Skeletal muscle cell (primary cell): ENCODE measurements at places on chromosomes 2 and 18.

DNA sequence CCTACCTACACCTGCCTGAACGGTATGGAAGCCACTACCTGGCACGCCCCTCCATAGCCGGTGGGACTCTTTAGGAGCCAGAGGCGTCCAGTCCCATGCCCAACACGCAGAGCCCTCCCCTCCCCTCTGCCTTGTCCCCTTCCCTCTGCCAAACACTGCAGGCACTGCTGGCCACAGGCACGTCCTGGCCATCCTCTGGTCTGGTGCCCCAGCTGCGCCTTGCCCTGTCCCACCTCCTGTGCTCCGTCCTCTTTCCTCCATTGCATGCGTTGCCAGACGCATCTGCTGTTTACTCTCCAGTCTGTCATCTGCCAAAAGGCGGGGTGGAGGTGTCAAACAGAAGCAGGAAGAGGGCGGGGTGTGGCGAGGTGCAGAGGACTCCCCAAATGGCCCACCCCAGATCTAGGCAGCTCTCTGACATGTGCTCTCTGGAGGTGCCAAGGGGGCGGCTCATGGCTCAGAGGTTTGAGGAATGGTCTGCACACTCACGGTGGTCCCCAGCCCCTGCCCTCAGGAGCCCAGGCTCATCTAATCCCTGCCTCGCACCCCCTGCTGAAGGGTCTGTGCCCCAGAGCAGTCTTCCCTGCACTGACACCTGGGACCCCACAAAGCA, 45.1 kb downstream of the HS6ST1 start:
- DNase-seq = no peak

- no peak for DNase-seq
These were observed 28.8 kb upstream of the SLC3A1 start for GRCh38 chr2:44246436-44246835.

DNA sequence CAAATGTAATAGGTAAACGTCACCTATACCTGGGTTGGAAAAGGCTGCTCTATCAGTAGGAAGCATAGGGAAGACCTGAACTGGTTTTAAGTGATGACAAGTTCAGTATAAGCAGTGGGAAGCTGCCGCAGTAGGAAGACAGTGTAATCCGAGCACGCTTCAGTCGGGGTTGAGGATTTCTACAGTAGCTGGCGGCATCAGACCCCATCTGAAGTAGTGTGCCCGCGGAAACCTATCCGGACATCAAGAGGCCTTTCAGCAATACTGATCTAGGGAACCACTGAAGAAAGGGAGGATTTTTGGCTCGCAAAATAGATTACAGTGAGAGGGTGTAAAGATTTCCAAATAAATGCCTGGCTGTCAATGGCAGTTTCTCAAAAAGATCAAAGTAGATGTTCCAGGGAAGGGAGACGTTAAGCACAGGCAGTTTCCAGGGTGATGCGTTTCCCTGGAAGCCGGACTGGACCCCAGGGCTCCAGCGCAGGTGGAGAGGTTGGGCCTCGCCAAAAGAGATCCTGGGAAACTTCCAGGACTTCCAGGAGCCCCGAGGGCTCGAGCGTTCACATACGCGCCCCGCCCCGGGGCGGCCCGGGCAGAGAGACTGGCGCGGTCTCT, 5.3 kb downstream of the LOXL3 start:
- DNase-seq = no peak

DNA sequence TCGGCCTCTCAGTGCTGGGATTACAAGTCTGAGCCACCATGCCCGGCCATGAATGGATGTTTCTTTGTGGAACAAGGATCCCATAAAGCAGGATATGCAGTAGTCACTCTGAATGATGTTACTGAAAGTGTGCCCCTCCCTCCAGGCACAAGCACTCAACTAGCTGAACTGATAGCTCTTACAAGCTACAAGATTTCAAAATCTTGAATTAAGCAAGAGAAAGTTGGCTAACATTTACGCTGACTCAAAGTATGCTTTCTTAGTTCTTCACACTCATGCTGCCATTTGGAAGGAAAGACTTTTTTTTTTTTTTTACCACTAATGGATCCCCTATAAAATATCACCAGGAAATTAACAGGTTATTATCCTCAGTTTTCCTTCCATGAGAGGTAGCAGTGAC, 549.0 kb upstream of the PKDCC start:
- no peak for DNase-seq

DNA sequence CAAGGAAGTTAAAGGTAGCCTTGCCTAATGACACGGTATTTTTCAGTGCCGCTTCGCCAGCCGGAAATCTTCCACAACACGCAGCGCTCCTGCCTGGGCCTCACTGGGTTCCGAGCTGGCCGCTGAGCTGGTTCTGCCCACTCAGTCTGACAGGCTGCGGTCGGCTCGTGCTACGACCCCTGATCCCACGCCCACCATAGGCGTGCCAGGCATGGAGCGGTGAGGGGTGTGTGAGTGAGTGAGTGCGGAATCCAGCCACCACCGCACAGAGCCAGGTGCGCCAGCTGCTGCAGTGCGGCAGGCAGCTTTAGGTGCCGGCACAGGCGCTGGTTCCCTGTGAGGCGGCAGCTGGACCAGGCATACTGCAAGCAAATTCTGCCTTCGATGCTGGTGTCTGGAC, 407.9 kb downstream of the DCC start:
- DNase-seq = no peak

DNA sequence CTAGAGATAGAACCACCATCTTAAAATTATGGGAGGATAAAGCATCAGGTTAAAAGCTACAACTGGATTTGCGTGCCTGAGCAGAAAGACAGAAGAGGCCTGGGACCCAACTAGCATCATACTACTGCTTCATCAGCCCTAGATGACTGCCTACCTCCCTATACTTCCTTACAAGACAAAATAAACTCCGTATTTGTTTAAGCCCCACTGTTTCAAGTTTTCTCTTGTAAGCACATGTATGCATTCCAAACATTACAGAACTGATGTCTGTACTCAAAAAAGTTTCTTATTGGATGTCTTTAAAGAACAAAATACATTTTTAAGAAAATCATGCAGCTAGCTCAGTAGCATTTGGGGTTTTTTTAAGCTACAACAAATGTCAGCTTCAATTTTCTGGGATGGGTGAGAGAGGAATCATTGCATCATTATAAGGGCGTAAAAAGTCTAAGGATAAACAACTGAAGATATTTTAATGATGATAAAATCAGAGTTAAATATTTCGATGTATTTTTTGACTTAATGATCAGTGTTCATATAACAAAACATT, 213.1 kb downstream of the EXOC6B start:
- DNase-seq = no peak

DNA sequence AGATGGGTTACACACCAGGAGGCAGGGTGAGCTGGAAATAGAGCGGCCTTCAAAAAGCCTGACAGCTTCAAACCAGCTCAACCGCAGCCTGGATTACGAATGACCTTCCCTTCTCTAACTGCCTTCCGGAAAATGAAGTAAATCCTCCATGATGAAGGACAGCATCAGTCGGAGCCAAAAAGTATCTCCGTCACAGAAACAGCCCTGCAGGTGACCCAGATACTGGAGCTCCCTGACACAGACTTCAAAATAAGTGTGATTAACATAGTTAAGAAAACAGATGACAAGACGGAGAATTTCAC, 10.3 kb upstream of the CIB4 start:
- DNase-seq = no peak

DNA sequence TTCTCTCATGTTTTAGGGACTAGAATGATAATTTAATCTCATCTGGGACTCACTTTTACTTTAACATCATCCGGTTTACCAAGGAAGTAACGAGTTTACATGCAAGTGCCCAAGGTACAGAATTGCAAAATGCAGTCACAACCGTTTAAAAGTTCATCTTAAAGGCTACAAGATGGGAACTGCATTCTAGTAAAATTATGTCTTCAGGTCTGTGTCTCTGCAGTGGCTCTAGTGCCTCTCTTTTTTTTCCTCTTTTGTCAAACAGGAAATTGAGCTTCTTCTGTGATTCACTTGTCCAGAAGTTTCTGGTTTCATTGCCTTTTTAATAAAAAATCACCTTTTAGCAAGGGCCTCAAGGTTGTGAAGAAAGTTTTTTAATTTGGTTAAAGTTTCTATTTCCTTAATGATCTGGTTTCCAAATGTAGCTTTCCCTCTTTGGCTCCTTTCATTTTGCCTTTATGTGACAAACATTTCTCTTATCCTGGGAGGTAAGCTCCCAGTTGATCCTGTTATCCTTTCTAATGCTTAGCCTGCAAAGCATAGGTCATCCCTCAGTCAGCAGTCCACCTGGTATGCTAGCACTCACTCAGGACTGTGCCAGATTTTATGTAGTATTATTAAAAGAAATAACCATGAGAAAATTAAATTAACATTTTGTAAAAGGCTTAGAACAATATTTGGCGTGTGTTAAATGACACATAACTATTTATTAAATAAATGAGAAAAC, 2.4 kb downstream of the GLS start:
- DNase-seq = no peak

DNA sequence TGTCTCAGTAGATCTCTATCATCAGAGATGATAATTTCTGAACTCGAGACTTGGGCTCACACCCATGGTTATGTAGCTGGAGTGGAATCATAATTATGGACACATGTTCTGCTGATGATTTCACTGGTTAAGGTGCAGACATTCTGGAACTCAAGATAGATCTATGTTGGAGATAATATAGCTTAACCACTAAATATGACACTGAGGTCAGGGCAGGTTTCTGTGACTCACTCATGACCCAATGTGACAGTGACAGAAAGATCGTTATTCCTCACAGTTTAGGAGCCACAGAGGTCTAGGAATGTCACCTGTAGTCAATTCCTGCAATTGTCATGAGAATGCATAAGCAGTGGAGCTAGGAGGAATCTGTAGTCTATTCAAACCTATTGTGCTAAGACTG, 828.6 kb downstream of the TRIB2 start:
- DNase-seq = no peak

GRCh38 chr2:237715459-237715947, 83.1 kb upstream of the RBM44 start:
- no peak for DNase-seq

- DNase-seq = no peak
These were observed 34.7 kb downstream of the NOL10 start for GRCh38 chr2:10655074-10655473.

- no peak for DNase-seq
These were observed 527.4 kb downstream of the RNF144A start for GRCh38 chr2:7444626-7445025.

DNA sequence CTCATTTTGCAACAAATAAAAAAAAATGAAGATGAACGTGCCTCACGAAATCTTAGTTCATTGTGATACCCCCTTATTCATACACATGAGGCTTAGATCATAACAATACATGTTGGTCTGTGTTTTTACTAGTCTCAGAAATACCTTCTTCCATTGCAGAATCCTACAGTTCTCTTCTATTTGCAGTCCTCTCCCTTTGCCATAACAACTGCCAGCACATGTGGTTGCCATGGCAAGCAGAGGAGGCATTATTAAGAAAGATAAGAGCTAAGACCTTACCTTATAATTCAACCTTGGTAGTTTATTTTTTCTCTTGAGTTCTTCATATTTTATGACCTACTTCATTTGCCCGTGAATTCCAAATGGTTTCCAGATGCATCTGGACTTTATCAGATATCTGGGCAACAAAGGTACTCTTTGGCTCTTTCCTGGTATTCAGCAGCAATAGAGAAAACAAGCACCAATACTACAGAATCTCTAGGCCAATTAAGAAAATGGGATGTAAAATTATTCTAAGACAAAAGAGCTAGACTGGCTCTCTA, 524.0 kb downstream of the CMPK2 start:
- DNase-seq = no peak

- no peak for DNase-seq
These were observed 18.7 kb upstream of the FTCDNL1 start for GRCh38 chr2:199869653-199870052.

DNA sequence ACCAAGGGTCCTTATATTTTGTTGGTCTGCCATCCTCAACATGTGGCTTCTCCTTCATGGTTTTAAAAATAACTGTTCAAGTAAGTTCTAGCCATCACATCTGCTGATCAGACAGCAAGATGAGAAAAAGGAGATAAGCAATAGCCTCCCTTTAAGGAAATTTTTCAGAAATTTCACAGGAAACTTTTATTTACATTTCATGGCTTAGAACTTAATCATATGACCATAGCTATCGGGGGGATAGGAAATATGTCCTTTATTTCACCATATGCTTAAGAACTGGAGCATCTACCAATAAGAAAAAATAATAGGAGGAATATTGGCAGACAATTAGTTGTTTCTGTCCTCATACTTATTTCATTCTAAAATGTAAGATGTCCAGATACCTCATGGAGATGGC, 16.2 kb downstream of the ATF2 start:
- no peak for DNase-seq

DNA sequence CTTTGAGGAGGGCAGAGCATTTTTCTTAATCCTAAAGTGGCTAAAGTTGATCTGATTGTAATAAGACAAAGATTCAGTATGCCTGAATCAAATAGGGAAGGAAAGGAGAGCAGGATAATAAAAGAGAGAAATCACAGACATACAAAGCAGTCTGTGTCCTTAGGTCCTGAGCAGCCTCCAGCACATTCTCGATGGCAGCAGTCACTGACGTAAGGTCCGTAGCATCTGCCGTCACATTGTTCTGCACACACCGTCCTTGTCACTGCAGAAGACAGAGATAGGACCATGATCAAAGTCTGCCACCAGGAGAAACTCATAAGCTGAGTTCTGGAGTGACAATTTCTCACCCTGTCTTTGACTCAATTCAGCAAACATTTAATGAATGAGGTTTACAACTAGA, 813.7 kb downstream of the ERBB4 start:
- DNase-seq = no peak
